ENCODE measurements at places on chromosomes 11 and 22. TPM values are rescaled to one million over a fixed set of nuclear protein-coding genes. Genes with fewer than 3 reads are reported as not detected.

- peak; percentile 34 for DNase-seq
Observed at GRCh38 chr22:20604776-20605221, 97.4 kb downstream of the MED15 start.

- no peak for DNase-seq
Observed at GRCh38 chr22:46752988-46753310, 9.5 kb upstream of the TBC1D22A start.

Gene NLRP14
- not detected for total RNA-seq

- no peak for DNase-seq
Observed at GRCh38 chr22:27845644-27846043, 44.1 kb upstream of the MN1 start.

DNA sequence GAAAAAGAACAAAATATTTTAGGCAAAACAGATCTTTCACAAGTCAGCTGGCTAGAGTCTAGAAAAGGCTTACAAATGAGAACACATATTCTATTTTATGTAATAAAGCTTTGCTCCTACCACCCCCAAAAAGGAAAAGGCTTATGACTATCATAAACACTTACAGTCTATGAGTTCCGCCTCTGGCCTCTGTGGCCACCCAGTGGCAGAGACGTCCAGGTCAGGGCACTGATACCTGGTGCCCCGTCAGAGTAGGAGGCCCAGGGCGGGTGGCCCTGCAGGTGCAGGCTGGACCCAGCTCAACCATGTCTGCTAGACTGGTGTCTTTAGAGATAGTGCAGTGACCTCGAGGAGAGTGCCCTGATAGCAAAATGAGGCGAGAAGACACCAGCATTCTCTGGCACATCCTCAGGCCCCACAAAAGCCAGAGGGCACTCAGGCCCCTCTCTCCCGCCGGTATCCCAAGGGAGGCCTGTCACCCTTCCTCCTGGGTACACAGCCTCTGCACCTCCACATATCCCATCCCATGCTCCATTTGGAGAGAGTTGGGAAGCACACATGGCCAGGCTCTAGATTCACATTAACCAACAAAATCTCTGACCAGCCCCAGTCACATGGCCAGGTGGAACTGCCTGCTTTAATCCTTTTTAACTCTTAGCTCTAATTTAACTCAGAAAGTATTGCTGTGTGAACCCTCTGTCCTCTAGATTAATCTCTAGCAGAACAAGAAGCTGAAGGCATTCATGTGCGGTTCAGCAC is 27.3 kb upstream of the SERPIND1 start:
- DNase-seq = no peak

DNA sequence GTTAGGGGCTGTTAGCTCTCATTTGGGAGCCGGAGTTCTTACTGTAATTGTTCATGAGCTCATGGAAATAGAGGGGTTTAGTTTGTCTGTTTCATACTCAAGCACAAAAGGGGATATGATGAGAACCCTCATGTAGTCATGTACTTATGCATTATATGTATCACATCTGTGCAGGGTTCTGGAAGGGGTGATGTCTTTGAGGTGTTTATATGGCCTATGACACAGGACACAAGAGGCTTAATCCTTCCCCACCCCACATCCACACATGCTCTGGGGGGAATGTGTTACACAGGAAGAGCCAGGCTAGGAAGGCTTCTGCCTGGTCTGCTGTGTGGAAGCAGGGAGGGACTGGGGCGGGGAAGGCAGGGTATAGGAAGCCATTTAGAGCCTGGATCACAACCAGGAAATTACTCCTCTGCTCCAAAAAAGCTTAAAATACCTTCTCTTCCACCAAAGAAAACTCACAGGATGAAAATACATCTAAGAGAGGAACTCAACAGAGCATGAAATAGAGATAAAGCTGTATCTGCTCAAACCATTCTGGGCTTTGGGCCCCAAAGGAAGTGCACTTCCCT is 316.1 kb downstream of the TMEM135 start:
- DNase-seq = no peak

GRCh38 chr11:69653406-69653960 is 12.5 kb downstream of the CCND1 start:
- no peak for DNase-seq

DNA sequence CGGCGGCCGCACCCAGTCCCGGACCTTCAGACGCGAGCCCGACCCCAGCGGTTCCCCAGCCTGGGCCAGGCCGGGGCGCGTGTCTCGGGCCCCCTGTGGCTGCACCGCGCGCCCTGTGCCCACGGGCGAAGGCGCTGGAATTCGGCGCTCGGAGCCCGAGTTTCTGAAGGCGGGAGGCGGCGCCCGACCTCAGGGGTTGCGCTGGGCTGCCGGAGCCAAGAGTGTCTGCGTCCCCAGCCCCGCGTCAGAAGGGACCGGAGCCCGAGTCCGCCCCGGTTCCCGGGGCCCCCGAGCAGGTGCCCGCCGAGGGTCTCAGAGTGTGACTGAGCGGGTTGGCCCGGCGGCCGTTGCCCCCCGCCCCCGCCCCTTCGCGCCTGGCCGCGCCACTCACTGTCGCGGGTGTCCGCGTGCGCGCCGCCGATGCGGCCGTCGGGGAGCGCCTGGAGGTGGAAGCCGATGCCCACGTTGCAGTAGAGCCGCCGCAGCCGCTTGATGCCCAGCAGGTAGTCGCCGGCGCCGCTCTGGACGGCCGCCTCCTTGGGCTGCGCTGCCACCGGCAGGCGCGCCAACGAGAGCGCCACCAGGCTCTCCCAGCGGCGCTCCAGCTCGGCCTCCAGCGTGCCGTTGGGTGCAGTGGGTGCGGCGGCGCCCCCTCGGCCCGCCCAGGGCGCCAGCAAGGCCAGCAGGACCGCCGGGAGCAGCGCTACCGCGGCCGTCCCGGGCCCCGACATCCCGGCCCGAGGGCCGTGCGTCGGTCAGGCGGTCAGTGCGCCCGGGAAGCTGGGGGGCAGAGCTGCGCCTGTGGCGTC is 583 bp downstream of the FGF4 start:
- no peak for DNase-seq

DNA sequence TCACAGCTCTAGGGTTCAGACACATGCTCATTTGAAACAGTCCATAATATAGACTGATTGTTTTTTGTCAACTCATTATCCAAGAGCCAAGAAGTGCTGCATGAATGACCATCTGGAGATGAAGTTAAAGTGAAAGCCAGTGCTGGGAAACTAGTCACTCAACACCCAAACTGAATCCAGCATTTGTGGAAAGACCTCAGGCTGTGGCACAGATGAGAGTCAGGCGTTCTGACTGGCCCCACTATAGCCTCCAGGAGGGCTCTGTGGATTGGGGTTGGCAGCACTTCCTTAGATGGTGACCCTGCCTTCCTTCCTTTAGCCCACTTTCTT is 2.1 kb downstream of the FEZ1 start:
- no peak for DNase-seq

Gene UPK3A
- total RNA-seq = not detected

Gene VPREB1
- total RNA-seq = not detected

GRCh38 chr11:118785362-118785761 is 5.6 kb downstream of the DDX6 start:
- no peak for DNase-seq

- DNase-seq = peak; percentile 8
Observed at GRCh38 chr22:29393019-29393608, 4.7 kb upstream of the AP1B1 start.

DNA sequence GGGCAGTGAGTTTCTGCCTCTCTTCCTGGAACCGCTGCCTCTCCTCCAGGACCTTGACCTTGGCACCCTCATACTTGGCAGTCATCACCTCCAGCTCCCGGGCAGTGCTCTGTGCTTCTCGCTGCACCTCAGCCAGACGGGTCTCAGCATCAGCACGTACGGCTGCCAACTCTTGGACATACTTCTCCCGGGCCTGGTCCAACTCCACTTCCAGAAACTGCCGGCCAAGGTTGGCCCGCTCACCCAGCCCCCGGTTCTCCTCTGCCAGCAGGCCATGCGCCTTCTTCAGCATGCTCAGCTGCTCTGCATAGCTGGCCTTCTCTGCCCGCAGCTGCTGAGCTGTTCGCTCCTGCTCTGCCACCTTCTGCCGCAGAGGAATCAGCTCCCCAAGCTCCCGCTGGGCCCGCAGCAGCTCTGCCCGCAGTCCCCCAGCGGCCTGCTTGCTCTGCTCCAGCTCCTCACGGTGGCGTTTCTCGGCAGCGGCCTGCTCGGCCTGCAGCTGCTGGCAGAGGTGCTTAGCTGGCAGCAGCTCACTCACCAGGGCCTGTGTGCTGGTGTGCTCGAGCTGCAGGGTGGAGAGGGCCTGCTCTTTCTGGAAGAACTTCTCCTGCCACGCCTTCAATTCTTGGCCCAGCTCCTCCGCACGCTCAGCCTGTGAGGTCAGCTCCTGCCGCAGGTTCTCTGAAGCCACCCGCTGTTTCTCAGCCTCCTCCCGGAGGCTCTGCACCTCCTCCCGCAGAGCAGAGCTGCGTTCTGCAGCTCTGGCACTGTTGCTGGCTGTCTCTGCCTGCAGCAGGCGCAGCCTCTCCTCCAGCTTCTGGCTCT is 14.4 kb downstream of the IL18BP start:
- no peak for DNase-seq

Gene HSCB
- total RNA-seq = 20.8 TPM

Gene SCGB1D2
- total RNA-seq = not detected

Gene SPTBN2
- 80.4 TPM for total RNA-seq

DNA sequence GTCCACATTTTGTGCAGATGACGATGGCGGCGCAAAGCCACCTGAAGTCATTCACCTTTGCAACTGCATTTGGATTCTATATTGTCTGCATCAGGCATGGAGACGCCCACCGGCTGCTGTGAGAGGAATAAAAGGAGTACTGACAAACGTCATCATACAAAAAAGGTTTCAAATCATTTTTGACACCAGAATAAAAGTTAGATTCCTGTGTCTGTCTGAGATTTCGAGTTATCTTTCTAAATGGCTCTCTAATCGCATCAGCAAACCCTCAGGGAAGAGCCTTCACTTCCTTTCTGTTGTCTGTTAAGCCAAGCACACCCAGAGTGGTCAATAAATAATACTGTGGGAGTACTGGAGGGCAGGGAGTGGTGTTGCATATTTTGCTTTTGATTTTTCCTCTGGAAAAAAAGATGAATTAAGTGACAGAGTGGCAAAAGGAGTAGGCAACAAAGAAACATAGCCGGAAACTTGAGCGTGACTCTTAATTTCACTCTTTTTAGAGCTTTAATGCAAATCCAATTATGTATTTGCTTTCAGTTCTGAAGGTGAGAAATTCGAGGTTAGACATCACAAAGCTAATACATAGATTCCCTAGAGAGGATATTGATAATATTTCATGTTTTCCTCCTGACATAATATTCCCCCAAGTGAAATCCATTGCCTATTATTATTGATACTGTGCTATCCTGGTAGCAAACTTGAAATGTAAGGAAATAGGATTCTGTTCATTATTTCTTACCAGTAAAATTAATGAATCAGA is 150.8 kb upstream of the MTMR2 start:
- DNase-seq = no peak

- no peak for DNase-seq
Observed at GRCh38 chr22:27146866-27147633, 489.7 kb downstream of the MIAT start.

Gene INPP5J
- 4.7 TPM for total RNA-seq

GRCh38 chr11:13140873-13141655 is 131.9 kb downstream of the RASSF10 start:
- DNase-seq = no peak

Gene ENDOD1
- 0.87 TPM for total RNA-seq

Gene CRYBB3
- 0.39 TPM for total RNA-seq

DNA sequence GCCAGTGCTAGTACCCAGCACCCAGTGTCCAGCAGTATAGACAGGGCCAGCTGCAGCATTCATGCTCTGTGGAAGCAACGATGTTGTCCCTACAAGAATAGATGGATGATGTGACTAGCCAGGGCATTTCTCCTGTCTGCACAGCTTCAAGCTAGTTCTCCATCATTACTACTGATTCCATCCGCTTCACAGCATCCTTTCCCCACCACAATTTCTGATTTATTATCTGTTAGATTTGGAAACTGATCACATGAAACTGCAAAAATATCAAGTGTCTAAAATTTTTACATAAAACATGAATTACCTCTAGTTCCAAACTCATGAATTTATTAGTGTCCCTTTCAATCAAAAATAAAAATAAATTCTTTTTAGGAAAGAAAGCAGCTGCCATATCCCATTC is 138.9 kb upstream of the POU2AF2 start:
- DNase-seq = no peak

Gene E2F8
- total RNA-seq = 11.0 TPM

Data from H9 (cell line).